Activated CD4-positive, alpha-beta T cell treated with anti-CD3 and anti-CD28 coated beads, Interleukin-2, amount 10 ng/mL, durations not matched to agents 24 days and 14 days (primary cell): ENCODE measurements at places on chromosomes 5 and 9. TPM values are rescaled to one million over a fixed set of nuclear protein-coding genes. Genes with fewer than 3 reads are reported as not detected.

The SDHA gene
- total RNA-seq: 147 and 150 TPM in 2 replicates

The GABRB2 gene
- not detected in 2 replicates for total RNA-seq

- no peaks in the 10 kb centered on the region for H3K36me3 ChIP-seq
- no peaks in the 10 kb centered on the region for H3K27me3 ChIP-seq
- H3K4me1 ChIP-seq: no peaks in the 10 kb centered on the region
- no peak overlapping the region for H3K4me3 ChIP-seq
- H3K27ac ChIP-seq: no peak overlapping the region
- DNase-seq: no peak
Observed at GRCh38 chr9:123609844-123610243, 253.8 kb downstream of the CRB2 start.

GRCh38 chr5:36158144-36158543, 6.2 kb downstream of the SKP2 start:
- H3K4me3 ChIP-seq: no peak overlapping the region
- H3K27ac ChIP-seq: peak overlapping the region; percentile 1
- peaks cover 38% of the 10 kb centered on the region for H3K4me1 ChIP-seq
- no peaks in the 10 kb centered on the region for H3K27me3 ChIP-seq

DNA sequence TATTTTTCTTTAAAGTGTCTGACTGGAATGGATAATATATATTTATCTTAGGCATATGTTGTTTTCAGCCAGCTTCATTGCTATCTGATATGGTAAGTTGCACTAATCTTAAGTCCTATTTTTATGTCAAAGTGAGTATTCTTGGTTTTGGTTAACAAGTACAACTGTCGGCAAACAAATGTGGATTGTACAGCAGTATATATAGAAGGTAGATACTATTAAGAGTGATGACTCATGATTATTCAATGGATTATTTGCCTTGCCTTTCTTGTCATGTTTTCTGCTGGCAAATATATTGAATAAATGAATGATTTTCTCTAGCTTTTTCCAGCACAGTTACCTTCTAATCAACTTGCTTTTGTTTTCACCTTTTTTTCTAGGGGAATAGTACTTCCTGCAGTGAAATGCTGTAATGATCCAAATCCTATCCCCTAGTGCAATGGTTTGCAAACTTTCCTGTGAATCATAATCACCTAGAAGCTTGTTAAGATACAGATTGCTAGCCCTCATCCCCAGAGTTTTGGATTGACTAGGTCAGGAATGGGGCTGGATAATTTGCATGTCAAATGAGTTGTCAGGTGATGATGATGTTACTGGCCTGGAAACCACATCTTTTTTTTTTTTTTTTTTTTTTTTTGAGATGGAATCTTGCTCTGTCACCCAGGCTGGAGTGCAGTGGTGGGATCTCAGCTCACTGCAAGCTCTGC, 60.8 kb upstream of the ARRDC3 start:
- H3K4me3 ChIP-seq: no peak overlapping the region
- no peaks in the 10 kb centered on the region for H3K36me3 ChIP-seq
- no peak for DNase-seq
- H3K27ac ChIP-seq: no peak overlapping the region
- H3K27me3 ChIP-seq: peaks cover 1% of the 10 kb centered on the region
